Islet precursor cell (in vitro differentiated cells): ENCODE measurements at places on chromosomes 5 and 9.

GRCh38 chr5:11483630-11484029, 420.6 kb downstream of the CTNND2 start:
- DNase-seq = no peak

DNA sequence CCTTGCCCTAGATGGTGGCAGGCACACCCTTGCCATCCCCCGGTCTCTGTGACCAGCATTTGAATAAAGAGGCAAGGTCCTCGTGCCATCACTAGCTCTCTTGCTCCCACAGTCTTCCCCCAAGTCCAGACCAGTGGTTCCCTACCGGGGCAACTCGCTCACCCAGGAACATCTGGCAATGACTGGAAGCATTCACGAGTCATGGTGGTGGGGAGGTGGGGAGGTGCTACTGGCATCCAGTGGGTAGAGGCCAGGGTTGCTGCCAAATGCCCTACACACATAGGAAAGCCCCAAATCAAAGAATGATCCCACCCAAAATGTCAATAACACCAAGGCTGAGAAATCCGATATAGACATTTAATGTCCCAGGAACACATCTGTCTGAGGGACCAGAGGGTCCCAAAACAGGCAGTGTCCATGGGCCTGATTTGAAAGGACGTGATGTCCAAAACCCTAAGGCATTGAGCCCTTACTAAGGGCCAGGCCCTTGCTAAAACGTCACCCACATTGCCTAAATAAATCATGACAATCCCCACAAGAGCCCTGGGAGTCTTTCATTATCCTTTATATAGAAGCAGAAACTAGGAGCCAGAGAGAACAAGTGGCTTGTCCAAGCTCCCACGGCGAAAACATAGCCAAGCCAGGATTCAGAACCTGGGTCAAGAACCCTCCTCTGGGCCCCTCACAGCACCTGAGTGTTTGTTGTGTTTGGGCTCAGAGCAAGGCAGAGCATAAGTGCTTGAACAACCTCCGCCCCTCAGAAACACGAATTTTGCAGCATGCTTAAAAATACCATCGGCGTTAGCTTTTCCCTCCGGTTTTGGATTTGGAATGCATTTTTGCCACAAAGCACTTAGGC, 119.3 kb upstream of the WWC1 start:
- no peak for DNase-seq

DNA sequence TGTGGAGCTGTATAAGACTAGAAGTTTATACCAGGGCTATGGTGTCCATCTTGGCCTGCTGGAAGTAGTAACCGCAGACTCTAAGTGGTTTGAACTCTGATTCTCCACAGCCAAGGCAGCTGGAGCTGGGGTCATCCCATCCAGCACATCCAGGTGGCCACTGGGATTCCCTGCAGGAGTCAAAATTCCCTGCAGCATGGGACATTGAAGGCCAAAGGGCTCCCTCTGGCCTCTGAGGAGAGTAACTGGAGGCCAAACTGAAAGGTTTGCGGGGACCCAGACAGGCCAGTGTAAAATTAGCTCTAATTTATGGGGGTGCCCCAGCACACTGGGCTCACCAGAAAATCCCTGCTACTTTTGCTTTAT, 12.2 kb upstream of the PRXL2C start:
- no peak for DNase-seq

GRCh38 chr9:129311643-129312042, 133.6 kb upstream of the IER5L start:
- DNase-seq = no peak

DNA sequence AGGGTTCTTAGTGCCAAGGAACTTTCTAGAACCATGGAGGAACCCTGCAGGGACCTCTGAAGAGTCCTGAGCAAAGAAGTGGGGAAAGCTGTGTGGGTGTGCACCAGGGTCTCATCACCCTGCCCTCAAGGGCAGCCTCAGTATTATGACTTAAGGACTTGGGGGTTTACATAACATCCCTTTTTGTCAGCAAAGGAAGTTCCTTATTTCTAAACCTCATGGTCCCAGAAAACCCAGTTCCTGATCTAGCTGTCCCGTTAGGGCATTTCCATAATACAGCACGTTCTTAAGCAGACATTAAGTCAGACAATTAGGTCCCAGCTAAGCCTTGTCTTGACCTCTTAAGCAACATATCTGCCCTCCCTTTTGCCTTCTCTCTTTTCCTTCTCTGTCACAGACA, 57.3 kb downstream of the DAPK1 start:
- DNase-seq = no peak

DNA sequence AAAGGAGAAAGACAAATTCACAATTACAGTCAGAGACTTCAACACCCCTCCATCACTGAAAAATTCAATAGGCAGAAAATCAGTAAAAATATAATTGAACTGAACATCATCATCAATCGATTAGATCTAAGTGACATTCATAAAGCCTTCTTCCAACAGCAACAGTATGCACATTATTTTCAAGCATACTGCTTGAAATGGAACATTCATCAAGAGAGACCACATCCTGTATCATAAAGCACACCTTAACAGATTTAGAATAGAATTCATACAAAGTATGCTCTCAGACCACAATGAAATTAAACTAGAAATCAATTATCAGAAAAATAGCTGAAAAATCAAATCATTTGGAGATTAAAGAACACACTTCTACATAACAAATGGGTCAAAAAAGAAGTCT, 39.1 kb downstream of the ERMP1 start:
- DNase-seq = no peak
